Right ventricle myocardium superior (tissue), 1 donor: ENCODE measurements at places on chromosomes 6 and 20.
A peak's percentile ranks its signal among the peaks of the same experiment; 100 is the strongest.

DNA sequence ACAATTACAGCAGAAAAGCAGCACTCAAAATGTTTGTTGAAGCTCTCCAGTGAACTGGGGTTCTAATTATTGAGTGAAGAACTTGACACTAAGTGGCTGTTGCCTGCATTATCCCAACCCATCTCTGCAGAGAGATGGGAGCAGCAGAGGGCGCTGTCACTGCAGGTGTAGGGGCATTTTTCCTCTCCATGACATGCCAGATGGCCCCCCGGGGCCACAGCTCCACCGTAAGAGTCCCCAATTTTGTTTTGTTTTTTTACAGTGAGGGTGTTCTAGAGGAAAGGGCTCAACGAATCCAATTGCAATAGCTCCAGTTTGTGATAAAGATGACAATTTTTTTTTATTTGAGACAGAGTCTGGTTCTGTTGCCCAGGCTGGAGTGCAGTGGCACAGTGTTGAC is 1.9 kb upstream of the FUCA2 start:
- no peak for DNase-seq

DNA sequence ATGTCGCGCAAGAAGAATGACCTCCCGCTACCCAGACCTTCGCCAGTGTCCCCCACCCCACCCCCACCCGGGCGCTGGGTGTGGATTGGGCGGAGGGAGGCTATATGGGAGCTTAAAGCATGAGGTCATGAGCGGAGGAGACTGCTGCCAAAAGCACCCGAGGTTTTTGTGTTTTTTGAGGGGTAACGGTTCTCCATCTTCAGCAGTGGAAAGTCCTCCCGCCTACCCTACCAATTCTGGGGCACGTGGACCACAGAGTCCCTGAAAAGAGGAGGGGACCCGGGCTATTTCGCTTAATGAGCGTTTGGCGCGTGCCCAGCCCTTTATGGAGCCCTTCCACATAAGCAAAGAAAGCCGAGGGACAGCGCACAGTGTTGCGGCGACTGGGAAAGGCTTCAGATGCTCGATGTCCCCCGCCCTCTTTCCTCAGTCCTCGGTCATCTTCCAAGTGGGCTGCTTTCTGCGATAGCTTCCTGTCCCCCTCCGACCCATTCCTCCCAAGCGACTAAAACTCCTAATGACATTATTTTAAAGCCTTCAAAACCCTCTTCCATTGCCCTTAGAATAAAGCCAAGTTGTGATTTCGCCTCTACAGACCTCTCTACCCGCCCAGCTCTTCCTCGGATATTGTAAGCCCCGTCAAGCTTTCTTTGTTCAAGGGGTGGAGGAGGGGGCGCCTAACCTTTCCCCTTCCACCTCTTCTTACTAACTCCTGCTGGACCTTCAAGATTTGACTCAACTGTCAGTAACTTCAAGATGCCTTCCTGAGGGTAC is 2.1 kb upstream of the TRERF1 start:
- DNase-seq = peak; percentile 73

- no peak for DNase-seq
Observed at GRCh38 chr20:8646033-8646441, 422.9 kb upstream of the PLCB4 start.

DNA sequence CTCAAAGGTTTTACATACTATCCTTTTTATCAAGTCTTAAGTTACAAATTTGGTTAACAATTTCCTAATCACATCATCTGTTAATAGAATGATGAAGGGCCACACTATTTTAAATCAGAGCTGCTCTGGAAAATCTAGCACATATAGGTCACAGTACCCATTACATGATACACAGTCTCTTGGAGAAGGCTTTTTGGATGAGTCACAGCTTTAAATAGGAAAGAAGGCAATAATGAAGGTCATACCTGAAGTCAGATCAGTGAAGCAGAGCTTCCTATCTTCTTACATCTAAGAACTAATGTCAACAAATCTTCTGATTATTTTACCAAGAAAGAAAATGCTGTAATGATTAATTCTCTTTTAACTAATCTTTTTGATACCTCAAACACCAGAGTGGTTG is 248.5 kb downstream of the BTBD9 start:
- no peak for DNase-seq

DNA sequence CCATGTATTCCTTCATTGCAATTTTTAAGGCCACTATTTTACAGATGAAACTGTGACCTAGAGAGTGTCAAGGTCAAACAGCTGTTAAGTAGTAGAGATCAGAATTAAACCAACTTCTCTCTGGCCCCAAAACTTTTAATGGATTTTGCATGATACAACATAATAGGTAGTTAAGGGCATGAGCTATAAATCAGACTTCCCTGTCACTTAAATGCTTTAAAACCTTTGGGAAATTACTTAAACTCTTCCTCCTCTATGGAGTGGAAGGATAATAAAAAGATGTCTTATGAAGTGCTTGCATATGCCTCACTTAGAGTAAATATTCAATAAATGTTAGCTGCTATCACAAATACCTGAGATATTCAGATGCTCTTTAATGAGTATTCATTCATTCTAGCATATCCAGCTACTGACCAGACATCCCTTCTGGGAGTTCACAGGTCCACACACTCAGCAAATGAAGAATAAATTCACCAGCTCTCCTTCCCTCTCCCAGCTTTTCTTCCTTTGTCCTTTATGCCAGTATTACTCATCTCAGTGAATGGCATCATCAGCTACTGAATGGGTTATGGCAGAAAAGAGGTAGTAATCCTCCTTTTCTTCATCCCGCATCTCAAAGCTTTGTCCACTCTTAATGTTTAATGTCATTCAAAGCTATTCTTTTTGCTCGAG is 36.2 kb downstream of the EYA4 start:
- no peak for DNase-seq

DNA sequence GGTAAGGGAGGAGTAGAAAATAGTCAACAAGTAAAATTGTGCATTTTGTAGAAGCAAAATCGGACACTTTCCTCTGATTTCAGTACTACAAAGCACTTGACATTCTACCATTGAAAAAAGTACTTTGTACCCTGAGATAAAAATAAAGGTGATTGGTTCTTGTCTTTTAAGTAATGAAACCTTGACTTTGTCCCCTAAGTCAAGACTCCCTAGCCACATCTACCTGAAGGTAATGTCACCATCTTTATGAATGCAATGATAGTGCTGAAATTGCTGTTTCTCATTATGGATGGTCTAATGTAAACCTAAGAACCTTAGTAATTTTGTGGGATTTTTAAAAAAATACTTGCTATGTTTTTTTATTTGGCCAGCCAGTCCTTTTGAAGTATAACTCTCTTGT is 2.4 kb upstream of the MAN1A1 start:
- DNase-seq = no peak

- no peak for DNase-seq
Observed at GRCh38 chr6:157560691-157561413, 179.9 kb downstream of the ZDHHC14 start.

DNA sequence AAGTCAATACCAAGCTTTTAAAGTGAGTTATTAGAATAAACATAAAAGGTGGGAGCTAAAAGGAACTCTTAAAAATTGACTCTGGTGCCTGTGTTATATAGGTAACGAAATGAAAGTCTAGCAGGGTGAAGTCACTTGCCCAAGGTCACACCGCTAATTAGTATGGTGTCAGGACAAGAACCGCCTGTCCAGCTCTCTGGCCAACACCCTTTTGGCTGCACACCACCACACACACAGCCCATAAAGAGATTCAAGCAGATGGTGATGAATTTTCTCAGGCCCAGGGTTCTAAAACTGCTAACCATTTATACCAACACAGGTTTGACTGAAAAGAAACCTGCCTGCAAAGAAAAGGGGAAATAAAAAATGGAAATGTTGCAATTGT is 20.2 kb downstream of the GFOD1 start:
- no peak for DNase-seq

DNA sequence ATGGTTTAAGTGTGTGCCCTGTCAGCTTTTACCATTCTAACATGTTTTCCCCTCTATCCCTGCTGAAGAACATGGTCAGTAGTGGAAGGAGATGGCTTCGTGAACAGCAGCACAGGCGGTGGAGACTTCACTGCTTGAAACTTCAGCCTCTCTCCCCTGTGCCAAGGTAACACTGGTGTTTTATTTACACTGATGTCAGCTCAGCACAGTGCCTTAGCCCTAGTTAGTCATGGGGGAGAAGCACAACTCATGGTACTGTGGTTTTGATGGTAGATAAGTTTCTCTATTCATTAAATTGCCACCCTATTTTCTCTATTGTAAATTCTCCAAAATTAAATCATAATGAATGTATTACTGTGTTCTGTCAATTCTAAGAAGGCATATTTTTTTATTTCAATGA is 56.6 kb downstream of the MTHFD1L start:
- no peak for DNase-seq

DNA sequence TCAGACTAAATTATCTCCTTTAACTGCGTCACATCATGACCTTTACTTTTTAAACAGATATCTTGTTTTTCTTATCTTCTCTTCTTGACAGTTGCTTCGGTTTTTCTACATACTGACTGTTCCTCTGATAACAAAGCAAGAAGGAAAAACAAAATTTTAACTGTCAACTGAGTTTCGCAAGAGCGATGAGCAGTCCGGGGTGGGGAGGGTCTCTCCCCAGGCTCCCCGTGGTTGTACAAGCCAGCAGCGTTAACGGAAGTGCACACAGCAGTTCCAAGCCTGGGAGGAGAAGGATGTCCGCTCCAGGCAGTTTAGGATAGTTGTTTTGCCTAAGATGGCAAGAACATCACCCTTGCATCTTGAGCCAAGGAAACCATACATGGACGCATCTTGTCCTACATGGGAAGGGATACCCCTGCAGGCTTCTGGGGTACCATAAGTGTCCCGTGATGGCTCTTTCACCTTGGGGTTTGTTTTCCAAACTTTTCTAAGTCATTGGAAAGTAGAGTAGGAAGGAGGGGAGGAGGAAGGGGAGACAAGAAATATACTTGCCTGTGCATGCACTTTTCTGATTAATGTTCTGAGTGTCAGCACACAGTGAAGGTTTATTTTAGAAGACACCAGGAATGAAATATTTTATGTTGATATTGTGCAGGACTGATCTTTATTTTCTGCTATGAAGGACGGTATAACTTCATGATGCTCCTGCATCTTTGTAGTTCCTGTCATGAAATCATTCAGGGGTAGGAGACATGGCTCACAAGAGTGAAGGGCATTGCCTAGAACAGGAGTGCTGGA is 20.8 kb downstream of the SLC24A3 start:
- DNase-seq = no peak

DNA sequence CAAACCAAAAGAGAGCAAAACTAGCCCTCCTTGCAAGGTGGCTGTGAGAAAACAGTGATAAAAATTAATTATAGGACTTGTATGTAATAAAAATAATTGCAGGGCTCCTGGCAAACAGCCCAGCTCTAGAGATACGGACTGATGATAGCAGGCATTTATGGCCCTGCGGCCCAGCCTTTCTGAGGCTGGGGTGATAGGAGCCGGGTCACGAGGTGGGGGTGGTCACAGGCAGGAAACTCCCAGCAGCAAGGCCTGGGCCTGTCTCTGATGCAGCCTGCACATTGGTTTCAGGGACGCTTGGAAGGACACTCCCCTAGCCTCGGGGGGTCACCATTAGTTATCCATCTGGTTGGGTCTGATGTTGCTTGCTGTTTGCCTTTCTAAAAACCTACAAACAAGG is 18.7 kb upstream of the TTPAL start:
- no peak for DNase-seq

GRCh38 chr6:7726416-7727085 is 652 bp downstream of the BMP6 start:
- DNase-seq = no peak

- DNase-seq = no peak
Observed at GRCh38 chr6:147909640-147910039, 401.1 kb downstream of the SAMD5 start.

GRCh38 chr6:143369971-143370370 is 80.5 kb downstream of the ADAT2 start:
- no peak for DNase-seq

- DNase-seq = peak; percentile 26
Observed at GRCh38 chr20:62735331-62735821, 26.7 kb downstream of the NTSR1 start.

DNA sequence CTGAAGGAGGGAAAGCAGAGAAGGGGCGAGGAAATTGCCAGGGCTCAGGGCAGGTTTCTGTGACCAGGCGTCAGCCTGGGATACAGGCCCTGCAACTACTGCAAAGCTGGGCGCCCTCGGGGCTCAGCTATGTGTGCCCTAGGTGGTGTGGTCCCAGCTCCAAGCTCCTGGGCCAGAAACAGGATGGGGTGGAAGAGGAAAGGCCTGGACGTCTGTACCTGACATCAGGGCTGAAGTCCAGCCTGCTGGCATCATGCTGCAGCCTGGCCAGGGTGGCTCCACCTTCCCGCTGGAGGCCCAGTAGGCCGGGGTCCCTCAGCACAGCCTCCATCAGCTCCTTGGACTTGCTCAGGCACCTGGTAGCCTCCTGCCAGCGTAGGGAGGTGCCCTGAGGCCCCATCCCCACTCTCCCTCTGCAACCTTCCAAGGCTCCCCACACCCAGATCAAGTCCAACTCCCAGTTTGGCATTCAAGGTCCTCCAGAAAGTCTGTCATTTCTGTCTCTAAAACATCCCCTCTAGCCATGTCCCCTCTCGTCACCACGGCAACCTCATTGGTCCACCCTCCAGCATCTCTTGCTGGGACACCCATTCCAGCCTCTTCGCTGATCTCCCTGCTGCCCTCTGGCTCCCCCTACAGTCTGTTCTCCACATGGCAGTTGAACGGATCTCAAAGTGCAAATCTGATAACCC is 38.2 kb downstream of the KIAA1755 start:
- DNase-seq = peak; percentile 74

DNA sequence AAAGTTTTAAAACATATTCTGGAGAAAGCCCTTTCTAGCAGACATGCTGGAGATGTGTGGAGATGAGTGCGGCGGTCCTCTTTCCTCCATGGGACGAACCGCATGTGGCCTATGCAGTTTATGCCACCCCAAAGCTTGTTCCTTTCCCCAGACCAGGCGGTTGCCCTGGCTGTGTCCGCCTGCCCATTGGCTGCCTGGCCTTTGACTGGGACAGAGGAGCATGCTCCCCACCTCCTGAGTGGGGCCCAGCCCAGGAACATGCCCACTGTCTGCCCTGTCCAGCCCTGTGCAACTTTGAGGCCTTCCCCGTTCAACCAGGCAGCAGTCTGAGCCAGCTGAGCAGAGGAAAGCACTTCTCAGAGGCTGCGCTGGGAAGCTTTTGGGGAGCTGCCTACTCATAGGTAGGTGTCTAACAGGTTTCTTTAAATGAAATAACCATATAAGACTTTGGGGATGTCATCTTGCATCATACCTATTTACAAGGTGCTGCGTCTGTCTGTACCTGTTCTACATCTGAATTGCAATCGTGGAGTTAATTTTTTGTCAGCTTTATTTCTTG is 20.6 kb downstream of the FOXC1 start:
- DNase-seq = no peak

DNA sequence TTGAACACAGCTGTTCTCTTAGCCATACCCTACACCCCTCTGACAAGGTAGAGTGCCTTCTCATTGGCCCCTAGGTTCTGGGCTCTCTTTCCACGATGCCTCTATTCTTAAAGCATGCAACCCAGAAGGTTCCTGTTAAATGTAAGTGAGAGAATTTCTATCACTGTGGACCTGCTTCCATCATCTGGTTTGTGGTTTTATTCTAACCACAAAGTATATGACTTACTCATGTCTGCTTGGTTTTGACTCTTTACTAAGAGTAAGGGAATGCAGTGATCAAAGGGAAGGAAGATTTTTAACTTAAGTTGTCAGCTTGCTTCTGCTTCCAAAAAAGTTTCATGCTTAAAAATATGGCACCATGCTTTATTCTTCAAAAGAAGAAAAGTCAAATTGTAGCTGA is 80.2 kb downstream of the ANKEF1 start:
- DNase-seq = no peak

- no peak for DNase-seq
Observed at GRCh38 chr6:33770124-33770832, 18.7 kb downstream of the LEMD2 start.

- DNase-seq = no peak
Observed at GRCh38 chr20:38957235-38957876, 4.8 kb upstream of the DHX35 start.
